Stimulated activated CD4-positive, alpha-beta T cell treated with anti-CD3 and anti-CD28 coated beads, TNF-alpha, amount 100 ng/mL, for 24 hours (primary cell): ENCODE measurements at places on chromosomes 16 and 17.
A peak's percentile ranks its signal among the peaks of the same experiment; 100 is the strongest.

DNA sequence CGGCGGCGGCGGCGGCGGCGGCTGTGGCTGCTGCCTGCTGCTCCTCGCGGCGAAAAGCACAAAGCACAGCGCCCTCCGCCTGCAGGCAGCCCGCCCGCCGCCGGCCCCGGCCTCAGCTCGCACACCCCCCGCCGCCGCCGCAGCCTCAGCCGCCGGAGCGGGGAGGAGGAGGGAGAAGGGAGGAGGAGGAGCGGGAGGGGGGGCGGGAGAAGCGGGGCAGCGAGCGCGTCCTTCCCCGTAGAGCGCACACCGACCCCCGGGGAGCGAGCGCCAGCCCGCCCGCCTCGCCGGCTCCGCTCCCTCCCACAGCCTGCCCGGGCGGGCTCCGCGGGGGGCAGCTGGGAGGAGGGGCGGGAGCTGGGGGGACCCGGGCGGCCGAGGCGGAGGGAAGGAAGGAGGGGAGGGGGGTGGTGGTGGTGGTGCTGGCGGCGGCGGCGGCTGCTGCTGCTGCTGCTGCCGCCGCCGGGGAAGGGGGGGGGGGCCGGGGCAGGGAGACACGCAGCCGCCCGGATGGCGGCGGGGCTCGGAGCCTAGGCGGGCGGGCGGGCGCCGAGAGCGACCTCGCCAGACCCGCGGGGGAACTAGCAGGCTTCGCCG lies at the start of gene UBTF:
TSS of gene UBTF (minus strand) at position 60 of the 597 bp plus-strand sequence. CDS start 1,446 bp downstream, outside the sequence.
- no peak for DNase-seq

DNA sequence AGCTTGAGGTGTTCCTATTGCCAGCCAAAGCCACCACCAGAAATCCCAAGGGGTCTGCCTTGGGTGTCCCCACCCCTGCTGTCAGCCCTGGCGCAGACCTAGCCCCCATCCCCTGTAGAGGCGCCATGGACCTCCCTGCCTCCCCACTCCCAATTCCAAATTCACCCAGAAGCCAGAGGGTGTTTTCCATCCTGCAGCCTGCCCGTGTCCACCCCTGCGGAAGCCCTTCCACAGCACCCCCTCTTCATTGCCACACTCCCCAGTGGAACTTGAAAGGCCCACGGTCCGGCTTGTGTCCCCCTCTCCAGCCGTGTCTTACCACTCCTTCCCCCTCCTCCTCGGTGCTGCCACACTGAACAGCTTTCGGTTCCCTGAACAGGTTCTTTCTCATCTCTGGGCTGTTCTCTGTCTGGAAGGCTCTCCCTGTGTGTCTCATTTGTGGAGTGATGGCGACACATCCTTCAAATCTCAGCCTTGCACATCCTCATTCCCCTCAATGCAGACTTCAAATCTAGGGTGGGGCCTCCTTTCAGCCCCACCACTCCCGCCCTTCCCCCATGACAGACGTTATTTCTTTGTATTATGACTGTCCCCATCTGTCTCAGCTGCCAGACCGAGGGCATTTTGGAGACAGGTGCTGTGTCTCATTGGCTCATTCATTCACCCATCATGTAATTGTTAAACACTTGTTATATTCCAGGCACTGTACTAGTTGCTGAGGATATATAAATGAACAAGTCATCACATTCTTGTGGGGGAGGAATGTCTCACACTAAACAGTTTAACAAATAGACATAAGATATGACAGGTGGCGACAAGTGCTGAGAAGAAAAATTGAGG lies 36.3 kb downstream of the ADGRG5 start:
- DNase-seq = no peak

DNA sequence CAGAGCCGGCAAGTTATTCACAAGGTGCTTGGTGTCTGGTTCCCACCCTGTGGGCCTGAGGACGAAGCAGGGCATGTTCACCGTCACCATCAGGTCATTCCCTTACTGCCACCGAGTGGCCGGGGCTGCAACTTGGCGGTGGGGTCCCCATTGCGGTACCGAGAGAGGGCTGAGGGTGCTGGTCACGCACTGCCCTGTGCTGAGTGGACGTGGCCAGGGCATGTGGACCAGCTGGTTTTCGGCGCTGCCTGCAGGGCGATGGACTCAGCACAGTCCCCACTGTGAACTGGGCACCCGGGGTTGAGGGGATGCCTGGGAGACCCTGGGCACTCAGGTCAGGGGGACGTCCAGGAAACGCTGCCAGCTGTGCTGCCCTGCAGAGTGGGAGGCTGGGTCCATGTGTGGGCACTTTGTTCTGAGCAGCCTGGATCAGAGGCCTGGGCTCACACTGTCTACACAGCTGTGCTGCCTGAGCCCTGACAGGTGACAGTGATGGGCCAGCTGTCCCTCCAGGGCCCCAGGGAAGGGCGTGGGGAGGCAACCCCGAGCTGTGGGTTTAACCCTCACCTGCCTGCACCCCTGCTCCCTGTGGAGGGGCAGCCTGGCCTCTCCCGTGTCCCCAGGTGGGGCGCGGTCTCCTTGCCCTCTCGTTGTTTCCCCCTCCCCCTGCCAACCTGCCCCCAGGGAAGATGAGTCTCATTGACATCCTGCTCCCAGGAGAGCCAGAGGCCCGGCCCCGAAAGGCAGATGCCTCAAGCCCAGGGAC lies 39.3 kb upstream of the GNG13 start:
- no peak for DNase-seq

DNA sequence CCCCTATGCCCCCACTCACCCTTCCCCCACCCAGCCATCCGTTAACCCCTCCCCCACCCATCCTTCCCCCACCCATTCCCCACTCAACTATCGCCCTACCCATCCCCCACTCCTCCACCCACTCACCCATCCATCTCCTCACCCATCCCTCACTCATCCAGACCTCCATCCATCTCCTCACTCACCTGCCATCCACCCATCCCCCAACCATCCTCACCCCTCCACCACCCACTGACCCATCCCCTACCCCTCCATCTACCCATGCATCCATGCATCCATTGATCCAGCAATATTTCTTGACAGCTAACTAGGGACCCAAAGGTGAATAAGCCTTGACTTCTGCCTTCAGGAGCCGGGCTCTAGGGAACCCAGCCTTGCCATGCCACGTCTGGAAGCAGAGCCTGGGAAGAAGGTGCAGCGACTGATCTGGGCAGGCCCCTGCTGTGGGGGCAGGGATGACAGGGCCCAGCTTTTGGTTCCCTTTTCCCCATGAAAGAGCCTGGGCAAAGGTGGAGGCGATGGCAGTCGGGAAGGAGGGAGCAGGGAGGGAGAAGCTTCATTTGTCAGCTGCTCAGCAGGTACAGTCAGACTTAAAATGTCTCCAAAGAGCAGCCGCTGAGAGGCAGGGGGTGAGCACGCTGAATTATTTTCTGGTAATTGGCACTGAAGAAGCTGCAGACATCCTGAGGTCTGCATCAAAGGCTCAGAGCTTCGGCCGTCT lies 23.1 kb upstream of the DOC2B start:
- DNase-seq = no peak

DNA sequence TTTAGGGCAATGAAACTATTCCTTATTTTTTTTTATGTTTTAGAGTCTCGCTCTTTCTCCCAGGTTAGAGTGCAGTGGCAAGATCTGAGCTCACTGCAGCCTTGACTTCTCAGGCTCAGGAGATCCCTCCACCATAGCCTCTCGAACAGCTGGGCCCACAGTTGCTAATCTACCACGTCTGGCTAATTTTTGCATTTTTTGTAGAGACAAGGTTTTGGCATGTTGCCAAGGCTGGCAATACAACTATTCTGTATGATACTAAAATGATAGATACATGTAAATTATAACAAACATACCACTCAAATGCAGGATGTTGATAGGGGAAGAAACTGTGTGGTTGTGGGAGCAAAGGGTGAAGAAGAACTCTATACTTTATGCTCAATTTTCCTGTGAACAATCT lies 401.3 kb downstream of the ZFHX3 start:
- DNase-seq = no peak

GRCh38 chr17:9886141-9886930 lies 18.7 kb downstream of the RCVRN start:
- no peak for DNase-seq

GRCh38 chr16:30658731-30659506 lies 688 bp downstream of the FBRS start:
- DNase-seq = no peak

GRCh38 chr17:57553526-57553925 lies 191.6 kb downstream of the CCDC182 start:
- no peak for DNase-seq

- no peak for DNase-seq
Observed at GRCh38 chr17:28467456-28468025, 5.9 kb upstream of the SLC13A2 start.

DNA sequence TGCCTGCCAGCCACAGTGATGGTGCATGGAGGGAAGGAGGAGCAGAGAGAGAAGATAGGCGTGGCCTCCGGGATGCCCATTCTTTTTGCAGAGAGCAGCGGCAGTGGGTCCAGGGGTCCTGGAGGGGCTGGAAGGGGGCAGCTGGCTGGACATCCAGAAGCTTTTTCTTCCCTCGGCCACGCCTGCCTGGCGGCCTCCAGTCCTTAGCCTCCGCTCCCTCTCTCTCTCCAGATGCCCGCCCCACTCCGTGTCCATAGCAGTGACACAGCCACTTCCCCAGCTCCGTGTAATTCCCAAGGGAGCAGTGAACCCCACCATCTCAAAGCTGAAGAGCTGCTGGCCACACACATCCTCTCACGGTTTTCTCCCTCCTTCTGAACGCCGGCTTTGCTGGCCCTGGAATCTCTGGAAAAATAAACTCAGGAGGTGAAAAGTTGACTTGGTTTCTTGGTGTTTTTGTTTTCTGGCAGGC lies 26.3 kb upstream of the CDC42EP4 start:
- DNase-seq = no peak

DNA sequence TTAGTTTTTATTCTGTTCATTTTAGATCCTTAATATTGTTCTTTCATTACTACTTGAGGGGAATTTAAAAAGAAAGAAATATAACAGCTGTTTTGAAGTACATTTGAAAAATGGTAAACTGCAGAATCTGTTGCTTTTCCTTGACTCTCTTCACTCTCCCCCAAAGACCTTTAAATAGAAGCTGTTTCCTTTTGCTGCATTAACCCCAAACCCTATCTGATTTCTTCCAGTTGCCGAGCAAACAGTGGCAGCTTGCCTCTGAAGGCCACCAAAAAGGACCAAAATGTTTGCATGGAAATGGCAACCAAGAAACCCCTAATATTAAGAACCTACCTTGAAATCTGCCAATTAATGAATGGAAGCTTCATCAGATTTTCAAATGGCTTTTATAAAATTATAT lies 37.1 kb downstream of the PRKCA start:
- DNase-seq = no peak

DNA sequence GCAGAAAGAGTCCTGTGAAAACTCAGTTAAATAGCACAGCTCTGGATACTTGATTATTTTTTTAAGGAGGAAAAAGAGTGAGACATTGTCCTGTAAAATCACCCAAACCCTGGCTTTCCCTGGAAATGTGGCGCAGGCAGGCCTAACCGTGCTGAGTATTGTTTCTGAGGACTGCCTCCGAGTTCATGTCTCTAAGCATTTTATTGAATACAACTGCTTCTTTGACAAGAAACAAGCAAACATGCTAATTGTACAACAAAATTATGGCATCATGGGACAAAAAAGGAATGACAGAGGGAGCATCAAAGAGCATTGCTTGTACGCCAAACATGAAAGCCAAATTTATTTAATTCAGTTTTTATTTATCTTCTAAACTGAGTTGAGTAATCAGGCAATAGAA lies 64.5 kb upstream of the HSBP1 start:
- DNase-seq = no peak

GRCh38 chr17:3929764-3930163 lies 13.5 kb upstream of the P2RX1 start:
- DNase-seq = no peak

GRCh38 chr16:87363771-87364455 lies 19.7 kb downstream of the FBXO31 start:
- DNase-seq = no peak

- no peak for DNase-seq
Observed at GRCh38 chr17:74971842-74972106, 785 bp downstream of the HID1 start.

DNA sequence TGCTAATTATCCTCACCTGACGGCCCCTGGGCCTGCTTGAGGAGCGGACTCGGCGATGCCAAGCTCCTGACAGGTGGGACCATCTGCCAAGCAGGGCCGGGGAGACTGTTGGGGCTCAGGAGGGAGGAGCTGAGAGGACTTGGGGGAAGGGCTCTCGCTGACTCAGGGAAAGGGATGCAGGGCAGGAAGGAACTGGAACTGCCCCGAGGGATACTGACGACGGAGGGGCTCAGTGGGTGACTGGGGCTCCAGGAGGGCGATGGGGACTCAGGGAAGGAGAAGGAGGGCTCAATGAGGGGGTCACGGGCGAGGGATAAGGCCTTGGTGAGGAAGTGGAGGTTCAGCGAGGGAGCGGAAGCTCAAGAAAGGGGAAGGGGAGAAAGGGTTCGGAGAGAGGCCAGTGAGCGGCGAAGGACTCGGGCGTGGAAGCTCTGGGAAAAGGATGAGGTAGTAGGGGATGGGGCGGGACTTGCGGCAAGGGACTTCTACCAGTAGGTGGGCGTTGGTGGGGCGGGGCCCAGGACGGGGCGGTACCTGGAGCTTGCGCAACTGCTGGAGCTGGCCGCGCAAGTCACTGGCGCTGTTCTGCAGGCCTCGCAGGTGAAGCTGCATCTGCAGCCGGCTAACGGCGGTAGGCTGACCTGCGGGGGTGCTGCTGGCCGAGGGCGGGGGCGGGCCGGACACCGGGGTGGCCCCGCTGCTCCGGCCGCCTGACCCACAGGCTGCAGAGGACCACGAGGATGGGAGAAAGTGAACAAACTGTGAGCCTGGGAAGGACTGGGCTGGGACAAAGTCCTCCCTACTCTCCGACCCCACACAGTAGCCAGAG lies 46.5 kb downstream of the SRCIN1 start:
- DNase-seq = peak; percentile 79

GRCh38 chr16:28538733-28539596 lies at the start of gene NUPR1:
Gene NUPR1 (minus strand): TSS chr16:28538974. CDS start chr16:28538907, 67 bp downstream.
- DNase-seq = no peak

GRCh38 chr17:32586666-32587065 lies 99.9 kb downstream of the CDK5R1 start:
- DNase-seq = no peak

DNA sequence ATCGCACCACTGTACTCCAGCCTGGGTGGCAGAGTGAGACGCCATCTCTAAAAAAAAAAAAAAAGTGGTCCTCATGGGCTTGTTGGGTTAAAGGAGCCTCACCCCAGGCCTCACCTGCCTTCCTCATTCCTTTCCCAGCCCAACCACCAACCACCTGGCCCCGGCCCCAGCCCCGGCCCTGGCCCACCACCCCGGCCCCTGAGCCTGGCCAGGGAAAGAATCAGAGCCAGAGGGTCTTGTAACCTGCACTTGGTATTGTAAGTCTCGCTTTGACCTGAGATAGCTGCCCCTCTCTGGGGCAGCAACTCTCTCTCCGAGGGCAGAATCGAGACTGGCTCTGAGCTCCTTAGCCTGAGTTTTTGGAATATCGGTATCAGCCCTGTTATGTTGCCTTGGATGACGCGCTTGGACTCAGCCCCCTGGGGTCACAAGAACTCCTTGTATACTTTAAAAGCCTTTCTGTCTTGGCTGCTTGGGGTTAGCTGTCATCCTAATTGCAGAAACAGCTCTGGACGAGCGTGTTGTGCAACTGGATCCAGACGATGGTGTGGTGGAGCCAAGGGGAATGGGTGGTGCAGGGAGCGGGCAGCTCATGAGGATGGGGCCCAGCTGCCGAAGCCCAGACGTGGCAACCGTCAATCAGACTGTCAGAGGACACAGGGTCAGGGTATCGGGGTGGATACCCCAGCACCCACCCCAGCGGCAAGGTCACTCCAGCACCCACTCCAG lies 14.6 kb downstream of the SMTNL2 start:
- no peak for DNase-seq

GRCh38 chr17:7636163-7636562 lies 6.2 kb downstream of the SHBG start:
- DNase-seq = no peak
